NCI-H187 (cell line): ENCODE measurements at places on chromosomes 2 and 18.

DNA sequence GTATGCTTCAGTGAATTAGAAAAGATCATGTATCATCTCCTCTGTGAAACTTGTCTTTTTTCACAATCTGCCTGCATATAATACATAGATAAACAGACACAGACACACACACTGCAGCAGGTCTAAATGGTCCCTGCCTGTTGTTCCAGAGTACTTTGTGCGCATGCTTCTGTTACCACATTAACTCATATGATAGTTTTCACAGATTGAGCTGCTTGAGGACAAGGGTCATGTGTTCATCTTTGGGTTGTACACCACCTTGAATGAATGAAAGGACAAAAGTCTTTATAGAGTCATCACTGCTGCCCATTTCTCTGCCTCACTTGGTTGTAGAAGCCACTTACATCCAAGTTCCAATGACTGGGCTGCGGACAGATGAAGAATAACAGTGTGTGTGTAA lies 72.7 kb upstream of the GLS start:
- DNase-seq = no peak

DNA sequence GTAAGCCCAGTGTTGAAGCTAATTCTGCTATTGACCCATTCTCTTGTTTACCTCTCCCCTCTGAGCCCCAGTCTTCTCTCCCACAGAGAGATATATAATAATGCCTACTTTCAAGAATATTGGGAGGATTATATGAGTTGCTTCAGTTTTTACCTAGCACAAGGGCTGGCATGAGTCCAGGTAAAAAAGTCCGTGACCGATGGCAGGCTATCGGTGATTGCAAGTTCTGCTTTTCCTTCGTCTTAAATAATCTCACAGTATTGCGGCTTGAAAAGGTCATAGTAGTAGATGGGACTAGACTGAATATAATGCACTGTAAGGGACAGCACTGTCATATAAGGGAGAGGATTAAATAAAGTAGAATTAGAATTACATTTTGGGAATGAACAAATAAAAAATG lies 77.6 kb downstream of the KIF5C start:
- no peak for DNase-seq

GRCh38 chr2:65443509-65444186 lies 11.2 kb upstream of the SPRED2 start:
- no peak for DNase-seq

DNA sequence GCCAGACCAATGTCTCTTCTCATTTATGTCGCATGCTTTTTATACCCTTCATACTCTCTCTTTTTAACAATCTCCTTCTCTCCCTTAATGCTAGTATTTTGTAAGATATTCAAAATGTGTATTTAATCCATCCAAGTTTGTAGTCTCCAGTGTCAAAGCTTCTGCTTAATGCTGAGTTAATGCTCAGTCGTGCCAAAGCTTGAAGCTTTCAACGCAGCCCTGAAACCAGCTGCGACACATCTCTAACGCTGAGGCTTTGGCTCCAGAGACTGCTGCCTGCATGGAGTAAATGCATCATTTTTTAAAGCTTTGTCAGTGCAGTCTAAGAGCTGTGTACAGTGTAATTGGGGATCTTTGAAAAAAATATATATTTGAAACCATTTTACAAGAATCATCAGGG lies 2108.8 kb upstream of the PIK3C3 start:
- no peak for DNase-seq

DNA sequence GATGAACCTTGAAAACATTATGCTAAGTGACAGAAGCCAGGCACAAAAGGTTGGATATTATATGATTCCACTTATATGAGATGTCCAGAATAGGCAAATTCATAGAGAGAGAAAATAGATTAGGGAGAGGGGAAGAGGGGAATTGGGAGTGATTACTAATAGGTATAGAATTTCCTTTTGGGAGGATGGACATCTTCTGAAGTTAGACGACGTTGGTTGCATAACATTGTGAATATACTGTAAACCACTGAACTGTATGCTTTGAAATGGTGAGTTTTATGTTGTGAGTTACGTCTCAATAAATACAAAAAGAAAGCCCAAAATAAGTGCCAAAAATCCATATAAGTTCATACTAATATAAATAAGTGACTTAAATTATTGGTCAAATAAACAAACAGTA lies 18.6 kb upstream of the CYP26B1 start:
- DNase-seq = no peak

- DNase-seq = no peak
These were observed 10.6 kb downstream of the IRS1 start for GRCh38 chr2:226788881-226789490.

DNA sequence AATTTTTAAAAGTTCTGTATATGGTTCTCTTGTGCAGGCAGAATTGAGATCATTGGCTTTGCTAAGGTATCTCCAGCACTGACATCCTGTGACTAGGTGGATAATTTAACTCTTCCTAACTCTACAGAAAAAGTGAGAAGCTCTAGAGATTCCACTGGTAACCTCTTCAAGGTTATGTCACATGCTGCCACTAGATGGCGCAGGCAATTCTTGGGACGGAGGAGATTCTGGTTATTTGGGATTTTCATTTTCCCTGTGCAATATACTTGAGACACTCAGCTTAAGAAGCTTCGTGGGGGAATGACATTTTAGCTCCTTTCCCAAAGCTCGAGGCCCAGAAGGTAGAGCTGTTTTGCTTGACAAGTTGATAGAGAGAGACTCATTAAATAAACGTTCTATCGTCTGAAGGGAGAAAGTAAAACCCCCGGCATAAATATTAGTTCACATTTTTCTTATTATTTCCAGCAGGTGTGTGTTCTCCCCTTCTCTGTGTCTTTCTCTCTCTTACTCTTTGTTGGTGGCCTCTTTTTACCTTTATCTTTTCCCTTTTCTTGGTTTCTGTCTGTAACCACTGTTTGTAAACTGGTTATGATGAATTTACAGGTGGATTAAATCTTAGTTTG lies 26.6 kb upstream of the LANCL1 start:
- peak; percentile 7 for DNase-seq

- DNase-seq = no peak
These were observed 48.4 kb upstream of the HAAO start for GRCh38 chr2:42840760-42841159.

DNA sequence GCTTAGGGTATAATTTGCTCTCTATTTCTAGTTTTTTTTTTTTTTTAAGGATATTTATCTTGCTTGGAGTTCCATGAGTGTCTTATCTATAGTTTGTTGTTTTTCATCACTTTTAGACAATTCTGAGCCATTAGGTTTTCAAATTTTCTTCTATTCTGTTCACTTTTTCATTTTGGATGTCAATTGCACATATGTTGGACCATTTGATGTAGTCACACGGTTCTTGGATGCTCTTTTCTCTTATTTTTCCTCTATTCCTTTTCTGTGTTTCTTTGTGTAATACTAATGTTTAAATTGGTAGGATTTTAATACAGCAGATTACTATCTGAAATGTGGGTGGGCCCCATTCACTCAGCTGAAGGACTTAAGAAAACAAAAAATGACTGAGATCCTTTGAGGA lies 292.6 kb downstream of the CALCRL start:
- no peak for DNase-seq

GRCh38 chr2:3113122-3113521 lies 264.5 kb downstream of the EIPR1 start:
- no peak for DNase-seq

DNA sequence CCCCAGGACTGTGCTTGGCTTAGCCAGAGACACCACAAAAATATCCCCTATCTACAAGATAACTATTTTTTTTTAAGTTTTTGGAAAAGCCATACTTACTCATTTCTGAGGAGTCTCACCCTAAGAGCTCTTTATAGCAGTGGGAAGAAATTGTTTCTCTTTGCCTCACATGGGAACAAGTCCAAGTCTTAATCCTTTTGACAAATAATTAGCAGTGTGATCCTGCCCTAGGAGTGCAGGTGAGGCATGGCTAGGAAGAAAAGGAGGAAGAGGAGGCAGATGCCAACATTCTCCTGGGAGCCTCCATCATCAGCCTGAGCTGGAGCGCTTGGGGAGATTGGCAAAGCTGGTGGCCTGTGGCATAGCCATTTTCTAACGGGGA lies 115.6 kb downstream of the STPG4 start:
- no peak for DNase-seq

DNA sequence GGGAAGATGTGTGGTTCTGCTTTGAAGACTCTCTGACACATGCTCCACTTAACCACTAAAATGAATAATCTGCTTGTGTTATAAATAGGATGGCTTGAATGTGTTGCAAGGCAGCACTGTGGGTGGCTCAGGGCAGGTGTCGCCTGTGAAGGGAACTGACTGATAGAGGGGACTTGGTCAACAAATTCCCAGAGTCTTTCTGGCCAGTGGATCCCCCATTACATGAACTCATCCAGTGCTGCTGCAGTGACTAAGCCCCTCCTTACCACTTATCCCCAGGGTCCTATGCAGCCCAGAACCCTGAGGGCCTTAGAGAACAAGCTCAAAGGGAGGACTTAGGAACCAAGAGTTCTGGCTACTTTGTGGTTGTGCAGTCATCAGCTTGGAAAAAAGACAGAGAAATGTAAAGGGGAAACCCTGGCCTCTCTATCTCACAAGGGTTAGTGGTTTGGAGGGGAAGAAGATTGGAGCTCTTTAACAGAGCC lies 226.2 kb upstream of the TNP1 start:
- DNase-seq = no peak

GRCh38 chr2:67579216-67579615 lies 182.1 kb downstream of the ETAA1 start:
- peak; percentile 37 for DNase-seq

DNA sequence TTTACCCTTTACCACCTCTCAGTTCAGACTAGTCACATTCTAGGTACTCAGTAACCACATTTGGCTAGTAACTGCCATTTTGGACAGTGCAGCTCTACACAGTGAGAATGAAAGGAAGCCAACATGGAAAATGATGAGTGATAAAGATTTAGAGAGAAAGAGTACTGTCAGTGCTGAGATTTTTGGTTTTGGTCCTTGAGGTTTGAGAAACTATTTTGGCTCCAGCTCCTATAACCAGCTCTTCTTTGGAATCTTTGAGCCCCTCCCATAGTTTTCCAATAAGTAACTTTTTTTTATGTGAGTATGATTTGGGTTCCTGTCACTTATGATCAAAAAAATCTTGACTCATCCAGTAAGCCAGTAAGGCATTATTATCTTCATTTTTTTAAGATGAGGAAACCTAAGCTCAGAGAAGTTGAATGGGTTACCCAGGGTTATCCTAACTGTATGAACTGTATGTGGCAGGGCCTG lies 173.0 kb downstream of the BABAM2 start:
- DNase-seq = no peak

GRCh38 chr2:55805686-55806085 lies 112.0 kb upstream of the PNPT1 start:
- DNase-seq = no peak

GRCh38 chr18:9890957-9891356 lies 5.2 kb downstream of the TXNDC2 start:
- no peak for DNase-seq
